ENCODE measurements at places on chromosomes 1 and 21.
A peak's percentile ranks its signal among the peaks of the same experiment; 100 is the strongest.

DNA sequence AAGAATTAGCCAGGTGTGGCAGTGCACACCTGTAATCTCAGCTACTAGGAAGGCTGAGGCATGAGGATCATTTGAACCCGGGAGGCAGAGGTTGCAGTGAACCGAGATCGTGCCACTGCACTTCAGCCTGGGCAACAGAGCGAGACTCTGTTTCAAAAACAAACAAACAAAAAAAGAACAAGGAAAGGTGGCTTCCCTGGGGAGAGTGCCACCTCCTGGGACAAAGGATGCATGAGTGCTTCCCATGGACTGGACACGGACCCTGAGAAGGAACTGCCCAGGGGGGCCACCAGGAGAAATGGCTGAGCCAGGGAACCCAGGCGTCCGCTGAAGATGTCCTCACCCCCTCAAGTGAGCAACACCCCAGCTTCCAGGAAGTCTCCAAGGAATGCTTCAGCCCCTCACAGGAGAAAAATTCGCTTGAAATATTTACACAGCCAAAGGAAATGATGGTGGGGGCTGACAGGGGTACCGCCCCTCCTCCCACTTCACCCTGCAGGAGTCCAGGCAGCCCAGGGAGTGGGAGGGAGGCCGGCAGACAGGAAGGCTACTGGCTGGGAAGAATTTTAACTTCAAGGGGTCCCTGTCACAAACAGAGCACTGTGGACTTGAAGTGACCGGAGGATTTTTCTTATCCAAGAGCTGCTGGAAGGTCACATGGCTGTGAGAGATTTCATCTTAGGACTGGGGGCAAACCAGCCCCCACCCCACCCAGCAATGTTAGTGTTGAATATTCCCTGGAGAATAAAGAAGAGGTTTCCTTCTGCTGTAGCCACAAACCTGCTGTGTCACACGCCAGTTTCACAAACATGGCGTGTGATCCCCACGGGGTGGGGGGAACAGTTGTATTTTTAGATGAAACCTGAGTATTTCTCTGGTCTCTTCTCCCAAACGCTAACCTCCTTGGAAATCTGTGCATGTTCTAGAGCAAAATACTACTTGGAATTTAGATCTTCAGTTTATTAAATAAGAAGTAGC lies 90.8 kb upstream of the SLC25A33 start:
- DNase-seq: peak; percentile 41

GRCh38 chr1:25728301-25728935 lies 71.6 kb upstream of the SELENON start:
- no peak for DNase-seq

DNA sequence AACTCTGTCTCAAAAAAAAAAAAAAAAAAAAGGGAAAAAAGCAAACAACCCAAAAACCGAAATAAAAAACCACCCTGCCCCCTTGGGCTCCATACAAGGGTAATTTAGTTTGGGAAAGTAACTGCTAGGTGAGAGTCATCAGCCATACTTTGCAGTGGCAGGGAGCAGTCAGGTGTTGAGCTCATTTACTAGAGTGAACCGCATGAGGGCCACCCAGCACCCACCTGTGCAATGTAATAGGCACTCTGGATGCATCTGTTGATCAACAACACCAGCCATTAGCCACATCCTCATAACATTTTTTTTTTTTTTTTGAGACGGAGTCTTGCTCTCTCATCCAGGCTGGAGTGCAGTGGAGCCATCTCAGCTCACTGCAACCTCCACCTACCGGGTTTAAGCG lies 9.1 kb downstream of the INAVA start:
- DNase-seq: no peak

DNA sequence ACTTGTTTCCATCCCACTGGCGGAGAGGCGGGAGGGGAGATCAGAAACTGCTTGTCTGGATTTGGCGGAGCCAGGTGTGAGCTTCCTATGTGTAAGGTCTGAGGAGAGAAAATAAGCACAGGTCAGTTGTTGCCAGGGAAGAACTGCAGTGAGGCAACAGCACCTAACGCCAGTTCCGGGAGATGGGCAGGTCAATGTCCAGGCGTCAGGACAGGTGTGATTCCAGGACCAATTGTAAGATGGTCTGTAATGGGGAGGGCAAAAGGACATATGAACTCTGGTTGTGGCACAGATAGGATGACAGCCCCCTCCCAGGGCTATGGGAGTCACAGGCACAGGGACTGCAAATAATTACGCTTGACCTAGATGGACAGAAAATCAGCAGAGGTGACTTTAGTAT lies 9.6 kb upstream of the KCNE1 start:
- DNase-seq: no peak

- DNase-seq: no peak
Measured at GRCh38 chr1:57258557-57259325, 165.1 kb downstream of the DAB1 start.

GRCh38 chr21:37364722-37365121 lies 1.9 kb upstream of the DYRK1A start:
- DNase-seq: no peak

- DNase-seq: peak; percentile 84
Measured at GRCh38 chr1:42456754-42457089, 379 bp downstream of the PPCS start.
